ENCODE measurements at places on chromosomes 1 and 21.

DNA sequence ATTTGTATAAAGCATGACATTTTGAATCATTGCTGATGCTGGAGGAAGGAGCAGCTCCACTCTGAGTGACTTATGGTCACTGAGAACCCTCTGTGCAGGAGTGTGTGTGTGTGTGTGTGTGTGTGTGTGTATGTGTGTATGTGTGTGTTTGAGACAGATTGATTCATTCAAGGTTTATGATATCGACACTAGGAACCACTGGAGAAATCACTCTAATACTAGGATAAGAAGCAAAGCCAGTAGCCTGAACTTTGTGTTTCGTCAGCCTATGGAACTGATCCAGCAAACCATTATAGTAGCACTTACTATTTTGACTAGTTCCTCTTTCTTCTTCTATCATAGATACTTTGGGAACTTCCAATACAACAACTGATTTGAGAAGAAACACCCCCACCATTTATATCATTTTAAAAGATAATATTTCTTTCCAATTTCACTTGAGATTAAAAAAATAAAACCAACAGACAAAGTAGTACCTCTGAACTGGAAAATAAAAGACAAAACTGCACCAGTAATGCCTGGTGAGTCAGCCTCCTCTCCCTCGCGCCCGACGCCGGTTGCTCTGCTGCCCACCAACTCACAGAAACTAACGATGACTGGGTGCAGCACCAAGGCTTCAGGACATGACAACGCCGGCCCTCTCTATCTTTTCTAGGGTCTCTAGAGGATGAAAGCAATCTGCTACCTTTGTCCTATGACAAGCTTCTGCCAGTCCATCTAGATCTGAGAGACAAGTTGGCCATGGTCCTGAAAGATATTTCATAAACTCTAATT is 20.9 kb downstream of the SLAMF1 start:
- no peak for DNase-seq

- no peak for DNase-seq
Measured at GRCh38 chr21:45236481-45236880, 51.2 kb downstream of the POFUT2 start.

- no peak for DNase-seq
Measured at GRCh38 chr1:78619446-78619802, 824 bp upstream of the IFI44L start.

DNA sequence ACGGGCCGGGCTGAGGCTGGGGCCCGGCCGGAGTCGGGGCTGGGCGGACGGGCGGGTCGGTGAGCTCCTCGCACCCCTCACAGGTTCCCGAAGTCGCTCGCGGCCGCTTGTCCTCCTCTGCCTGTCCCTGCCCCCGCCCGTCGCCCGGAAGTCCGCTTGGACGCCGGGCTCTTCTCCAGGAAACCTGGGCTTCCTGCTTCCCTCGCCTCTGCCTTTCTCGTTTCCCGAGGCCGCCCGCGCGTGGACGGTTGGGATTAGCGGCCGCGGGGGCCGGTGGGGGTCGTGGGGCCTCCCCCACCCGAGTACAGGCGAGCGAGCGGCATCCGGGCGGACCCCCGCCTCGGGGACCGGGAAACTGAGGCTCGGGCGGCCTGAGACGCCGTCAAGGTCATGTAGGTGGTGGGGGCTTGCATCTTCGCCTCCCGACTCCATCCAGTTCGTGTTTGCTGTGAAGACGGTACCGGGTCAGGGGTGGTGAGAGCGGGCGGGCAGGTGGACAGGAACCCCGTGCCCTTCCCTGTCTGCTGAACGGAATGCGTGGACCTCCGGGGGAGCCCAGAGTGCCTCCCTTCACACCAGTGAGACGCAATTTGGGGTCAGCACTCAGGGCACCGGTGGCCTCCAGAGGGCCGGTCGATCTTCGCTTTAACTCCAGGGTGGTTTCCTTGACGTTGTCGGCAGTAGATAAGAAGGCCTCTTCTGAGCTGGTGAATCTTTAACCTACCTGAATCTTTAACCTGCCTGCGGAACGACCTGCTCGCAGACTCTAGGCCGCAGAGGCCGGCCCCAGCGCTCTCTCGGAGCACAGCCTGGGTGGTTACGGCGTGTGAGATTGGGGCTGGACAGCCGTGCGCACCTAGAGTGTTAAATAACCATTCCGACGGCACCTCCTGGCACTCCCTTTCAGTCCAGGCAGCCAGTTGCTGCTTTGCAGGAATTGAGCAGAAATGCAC is 686 bp downstream of the ARF1 start:
- peak; percentile 67 for DNase-seq

GRCh38 chr1:71618191-71618590 is 537.4 kb upstream of the ZRANB2 start:
- DNase-seq, result no peak

DNA sequence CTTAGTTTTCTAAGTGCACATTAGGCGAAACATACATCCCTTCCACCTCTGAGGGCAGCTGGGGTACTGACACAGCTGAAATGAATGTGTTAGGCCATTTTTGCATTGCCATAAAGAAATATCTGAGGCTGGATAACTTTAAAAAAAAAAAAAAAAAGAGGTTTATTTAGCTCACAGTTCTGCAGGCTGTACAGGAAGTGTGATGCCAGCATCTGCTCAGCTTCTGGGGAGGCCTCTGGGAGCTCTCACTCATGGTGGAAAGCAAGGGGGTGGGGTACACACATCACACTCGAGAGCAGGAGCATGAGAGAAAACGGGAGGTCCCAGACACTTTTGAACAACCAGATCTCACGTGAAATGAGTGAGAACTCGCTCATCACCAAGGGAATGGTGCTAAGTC is 158.1 kb downstream of the PSMG1 start:
- DNase-seq, result no peak

DNA sequence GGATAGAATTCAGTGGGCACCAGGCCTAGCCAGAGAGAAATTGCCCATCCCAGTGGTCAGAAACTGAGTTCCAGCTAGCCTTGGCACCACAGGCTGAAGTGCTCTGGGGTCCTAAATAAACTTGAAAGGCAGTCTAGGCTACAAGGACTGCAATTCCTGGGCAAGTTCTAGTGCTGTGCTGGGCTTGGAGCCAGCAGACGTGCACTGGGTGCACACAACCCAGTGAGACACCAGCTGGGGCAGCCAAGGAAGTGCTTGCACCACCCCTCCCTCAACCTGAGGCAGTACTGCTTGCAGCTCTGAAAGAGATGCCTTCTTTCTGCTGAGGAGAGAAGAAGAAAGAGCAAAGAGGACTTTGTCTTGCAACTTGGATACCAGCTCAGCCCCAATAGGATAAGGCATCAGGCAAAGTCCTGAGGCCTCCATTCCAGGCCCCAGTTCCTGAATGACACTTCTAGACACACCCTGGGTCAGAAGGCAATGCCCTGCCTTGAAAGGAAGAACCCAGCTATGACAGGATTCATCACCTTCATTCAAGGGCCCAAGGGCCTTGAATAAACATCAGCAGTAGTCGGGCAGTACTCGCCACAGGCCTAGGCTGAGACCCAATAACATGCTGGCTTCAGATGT is 55.1 kb downstream of the OVGP1 start:
- no peak for DNase-seq

GRCh38 chr1:159056069-159056698 is 20.4 kb downstream of the AIM2 start:
- no peak for DNase-seq

DNA sequence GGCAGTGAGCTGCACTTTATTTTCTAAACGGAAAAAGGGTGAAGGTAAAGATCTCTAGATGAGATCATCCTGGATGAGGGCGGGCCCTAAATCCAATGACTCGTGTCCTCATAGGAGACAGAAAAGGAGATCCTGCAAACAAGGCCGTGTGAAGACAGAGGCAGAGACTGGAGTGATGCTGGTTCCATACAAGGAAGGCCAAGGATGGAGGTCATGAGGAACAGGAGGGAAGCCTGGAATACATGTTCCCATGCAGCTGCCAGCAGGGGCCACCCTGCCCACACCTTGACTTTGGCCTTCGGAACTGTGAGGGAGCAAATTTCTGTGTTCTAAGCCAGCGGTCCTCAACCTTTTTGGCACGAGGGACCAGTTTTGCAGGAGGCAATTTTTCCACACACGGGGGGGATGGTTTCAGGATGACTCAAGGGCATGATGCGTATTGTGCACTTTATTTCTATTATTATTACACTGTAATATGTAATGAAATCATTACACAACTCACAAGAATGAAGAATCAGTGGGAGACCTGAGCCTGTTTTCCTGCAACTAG is 94.3 kb downstream of the PSMG1 start:
- no peak for DNase-seq

DNA sequence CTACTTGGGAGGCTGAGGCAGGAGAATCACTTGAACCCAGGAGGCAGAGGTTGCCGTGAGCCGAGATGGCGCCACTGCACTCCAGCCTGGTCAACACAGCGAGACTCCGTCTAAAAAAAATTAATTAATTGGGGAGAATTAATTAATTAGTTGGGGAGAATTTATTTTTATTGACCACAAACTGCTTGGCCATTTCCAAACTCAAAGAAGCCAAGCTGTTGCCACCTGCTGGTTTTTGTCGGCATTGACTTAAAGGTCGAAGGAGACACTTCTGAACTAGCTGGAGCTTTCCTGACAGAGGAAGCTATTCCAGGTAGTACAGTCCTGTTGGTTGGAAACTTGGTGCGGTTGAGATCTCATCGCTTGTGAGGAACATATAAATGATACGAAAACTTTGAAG is 13.1 kb downstream of the MAP1LC3C start:
- peak; percentile 44 for DNase-seq

DNA sequence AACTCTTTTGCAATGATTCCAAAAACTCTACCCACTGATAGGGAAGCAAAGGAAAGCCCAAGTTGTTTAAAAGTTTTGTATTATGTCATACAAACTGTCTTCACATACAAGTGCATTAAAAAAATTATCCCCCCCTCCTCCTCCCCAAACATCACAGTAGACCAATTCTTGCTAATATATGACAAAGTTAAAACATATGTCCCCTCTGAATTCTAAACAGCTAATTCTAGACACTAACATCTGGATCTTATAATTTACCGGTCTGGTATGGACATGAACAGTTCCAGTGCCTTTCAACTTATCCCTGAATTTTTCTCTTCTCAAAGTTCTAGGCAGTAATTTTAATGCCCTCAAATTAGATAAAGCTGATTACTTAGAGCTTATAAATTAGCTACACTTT is 13.4 kb downstream of the RIT1 start:
- no peak for DNase-seq

DNA sequence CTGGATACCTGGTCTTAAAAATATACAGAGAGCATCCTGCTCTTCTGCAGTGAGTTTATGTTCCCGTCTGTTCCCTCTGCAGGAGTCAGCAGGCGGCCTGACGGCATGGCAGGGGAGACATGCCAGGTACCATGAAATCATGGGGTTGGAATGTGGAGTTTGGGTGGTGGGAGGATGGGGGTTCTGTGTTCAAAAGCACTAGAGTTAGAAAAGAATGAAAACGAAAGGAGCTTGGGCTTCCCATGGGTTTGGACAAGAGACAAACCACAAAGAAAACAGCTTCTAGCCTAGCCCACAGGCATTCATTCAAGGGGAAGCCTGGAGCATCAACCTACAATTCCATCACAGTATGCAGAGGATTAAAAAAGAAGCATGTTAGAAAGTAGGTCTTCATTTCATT is 59.9 kb downstream of the WARS2 start:
- DNase-seq, result no peak

GRCh38 chr1:210629276-210629675 is 300.6 kb downstream of the HHAT start:
- DNase-seq, result no peak

GRCh38 chr1:51792864-51793263 is 85.7 kb downstream of the NRDC start:
- no peak for DNase-seq

DNA sequence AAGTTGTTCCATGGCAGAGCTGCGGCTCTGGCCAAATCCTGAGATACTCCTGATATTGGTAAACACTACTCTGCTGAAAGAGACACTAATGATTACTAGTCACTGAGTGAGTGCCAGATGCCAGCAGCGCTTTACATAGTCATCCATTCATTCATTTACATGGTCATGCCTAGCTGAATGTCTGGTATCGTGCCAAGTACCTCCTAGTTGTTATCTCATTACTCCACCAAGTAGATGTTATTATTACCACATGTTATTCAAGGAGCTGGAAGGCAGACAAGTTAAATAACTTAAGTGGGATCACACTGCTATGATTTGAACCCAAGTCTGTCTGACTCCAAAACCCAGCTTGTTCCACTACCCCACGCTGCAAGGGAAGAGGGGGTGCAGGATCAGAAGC is 4.7 kb downstream of the OLFML2B start:
- DNase-seq, result no peak

DNA sequence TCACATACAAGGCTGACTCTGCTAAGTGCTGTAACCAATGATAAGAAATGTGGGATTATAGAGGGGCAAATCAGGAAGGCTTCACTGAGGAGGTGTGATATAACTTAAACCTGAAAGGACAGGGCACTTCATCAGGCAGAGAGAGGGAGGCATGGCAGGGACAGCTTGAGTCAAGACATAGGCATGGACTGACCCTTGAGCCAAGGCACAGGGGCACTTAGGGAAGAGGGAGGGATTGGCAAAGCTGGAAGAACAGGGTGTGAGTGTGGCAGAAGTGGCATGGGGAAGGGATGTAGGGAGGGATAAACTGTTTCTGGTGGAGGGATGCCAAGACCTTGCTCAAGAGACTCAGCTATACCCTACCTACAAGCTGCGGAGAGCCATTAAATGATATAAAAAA is 81.3 kb downstream of the PLXNA2 start:
- DNase-seq, result no peak

- no peak for DNase-seq
Measured at GRCh38 chr1:16017461-16018303, at the start of gene HSPB7. Gene HSPB7 (minus strand): TSS chr1:16018043. CDS start chr1:16017963, 80 bp downstream.

GRCh38 chr1:80164150-80164549 is 1157.6 kb upstream of the ADGRL4 start:
- no peak for DNase-seq

DNA sequence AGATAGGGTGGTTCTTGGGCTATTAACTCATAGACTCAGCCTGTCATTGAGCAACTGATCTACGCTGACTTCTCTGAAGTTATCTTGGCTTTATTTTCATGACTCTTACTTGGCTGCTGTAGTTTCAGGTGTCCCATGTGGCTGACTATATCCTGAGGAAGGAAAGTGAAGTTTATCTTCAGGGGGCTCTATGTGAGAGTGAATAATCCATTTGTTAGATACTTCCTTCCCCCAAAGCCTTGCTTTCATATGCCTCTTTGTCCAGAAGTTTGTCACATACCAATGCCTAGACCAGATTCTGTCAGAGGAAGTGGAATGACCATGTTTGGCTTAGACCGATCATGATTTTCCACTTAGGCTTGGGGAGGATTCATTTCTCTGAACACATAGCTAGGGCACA is 27.9 kb upstream of the C1orf87 start:
- no peak for DNase-seq

GRCh38 chr1:244234009-244234643 is 183.0 kb downstream of the ZBTB18 start:
- DNase-seq, result no peak

GRCh38 chr1:6298940-6299465 is 38.1 kb upstream of the GPR153 start:
- no peak for DNase-seq

DNA sequence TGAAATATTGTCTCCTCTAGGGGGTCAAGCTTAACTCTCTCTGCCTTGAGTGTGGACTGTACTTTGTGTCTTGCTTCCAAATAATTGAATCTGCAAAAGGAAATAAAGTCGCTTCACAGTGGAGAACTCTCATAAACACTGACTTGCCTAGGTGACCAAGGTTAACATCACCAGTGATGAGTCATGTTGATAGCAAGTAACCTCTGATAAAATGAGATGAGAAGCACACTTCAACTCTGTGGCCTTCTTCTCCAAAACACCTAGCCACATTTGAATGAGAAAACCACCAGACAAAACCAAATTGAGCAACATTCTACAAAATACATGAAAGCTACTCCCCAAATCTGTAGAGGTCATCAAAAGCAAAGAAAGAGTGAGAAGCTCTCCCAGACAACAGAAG is 37.6 kb downstream of the PDE4B start:
- no peak for DNase-seq

Data from frontal cortex (tissue), 4 donors.